ENCODE measurements at places on chromosomes 1 and 21.

- DNase-seq: no peak
Measured at GRCh38 chr1:230537456-230537855, 104.8 kb upstream of the COG2 start.

DNA sequence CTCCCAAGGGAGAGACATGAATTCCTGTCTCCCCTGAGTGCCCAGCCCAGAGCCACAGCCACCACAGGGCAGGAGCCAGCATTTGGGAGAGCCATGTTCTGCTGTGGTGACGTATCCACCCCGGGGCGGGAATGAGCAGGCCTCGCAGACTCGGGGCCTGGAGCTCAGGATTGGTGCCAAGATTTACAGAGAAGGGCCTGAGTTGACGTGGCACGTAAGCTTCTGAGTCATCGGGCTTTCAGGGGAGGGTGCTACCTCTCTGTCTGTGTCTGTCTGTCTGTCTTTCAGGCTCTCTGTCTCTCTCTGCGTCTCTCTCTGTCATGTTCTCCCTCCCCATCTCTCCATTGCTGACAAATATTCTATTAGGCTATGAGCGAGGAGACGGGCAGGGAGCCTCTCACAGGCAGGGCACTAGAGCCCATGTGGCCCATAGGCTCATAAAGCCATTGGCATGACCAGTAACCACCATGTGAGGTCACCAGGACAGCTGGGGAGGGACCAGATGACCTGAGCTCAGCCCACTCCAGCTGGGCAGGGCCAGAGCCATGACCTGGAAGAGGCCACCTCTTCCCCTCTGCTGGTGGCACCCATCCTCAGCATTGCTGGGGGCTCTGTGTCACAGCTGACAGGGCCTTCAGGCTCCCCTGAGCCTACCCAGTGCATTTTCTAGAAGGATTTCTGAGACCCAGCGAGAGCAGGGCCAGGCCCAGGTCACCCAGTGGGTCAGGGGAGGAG, 300.0 kb upstream of the VAMP3 start:
- DNase-seq: peak; percentile 96

DNA sequence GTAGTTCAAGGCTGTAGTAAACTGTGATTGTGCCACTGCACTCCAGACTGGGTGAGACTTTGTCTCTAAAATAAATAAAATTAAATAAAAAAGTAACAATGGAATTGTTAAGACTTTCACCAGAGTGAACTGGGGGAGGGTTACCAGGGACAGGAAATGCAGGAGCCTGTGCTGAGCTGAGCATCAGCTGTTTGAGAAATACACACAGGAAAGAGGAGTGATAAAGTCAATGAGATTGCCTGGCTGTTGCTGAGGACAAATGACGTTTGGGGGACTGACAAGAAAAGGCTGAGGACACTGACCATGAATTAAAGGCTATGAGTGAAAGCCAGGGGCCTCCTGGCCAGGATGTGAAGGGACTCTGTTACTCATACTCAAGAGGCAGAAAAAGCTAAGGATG, 226.3 kb downstream of the SETD4 start:
- DNase-seq: no peak

GRCh38 chr1:53544728-53545515, 85.7 kb downstream of the DMRTB1 start:
- no peak for DNase-seq

DNA sequence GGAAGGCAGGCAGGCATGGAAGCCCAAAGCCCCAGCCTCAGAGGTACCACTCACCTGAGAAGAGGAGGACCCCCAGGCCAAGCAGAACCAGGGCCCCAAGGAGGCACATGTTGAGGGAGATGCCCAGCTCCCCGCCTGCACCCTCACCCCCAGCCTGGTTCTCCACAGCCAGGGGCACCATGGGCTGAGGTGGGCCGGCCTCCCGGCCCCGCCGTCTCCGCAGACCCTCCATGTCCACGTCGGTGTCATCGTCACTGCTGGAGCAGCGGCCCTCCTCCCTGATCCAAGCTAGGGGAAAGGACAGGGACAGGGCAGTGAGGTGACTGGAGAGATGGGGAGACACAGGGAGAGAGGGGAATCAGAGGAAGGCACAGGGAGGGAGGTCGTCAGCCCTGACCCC, 7.8 kb downstream of the PBXIP1 start:
- DNase-seq: no peak

DNA sequence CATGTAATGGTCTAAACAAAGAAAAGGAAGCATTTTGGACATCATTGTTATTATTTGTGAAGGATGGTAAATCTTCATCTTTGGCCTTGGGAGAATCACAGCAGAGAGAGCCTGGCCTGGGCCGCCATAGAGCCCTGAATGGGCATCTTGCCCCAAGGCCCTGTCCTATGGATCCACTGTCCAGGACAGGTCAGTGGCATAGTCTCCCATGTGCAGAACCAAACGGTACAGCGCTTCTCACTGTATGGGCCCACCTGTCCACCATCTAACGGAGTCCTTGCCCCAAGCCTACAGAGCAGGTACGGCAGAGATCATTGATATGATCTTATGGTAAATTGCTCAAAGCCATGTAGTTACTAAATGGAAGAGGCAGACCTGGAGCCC, 185.7 kb downstream of the FOXD2 start:
- DNase-seq: no peak

DNA sequence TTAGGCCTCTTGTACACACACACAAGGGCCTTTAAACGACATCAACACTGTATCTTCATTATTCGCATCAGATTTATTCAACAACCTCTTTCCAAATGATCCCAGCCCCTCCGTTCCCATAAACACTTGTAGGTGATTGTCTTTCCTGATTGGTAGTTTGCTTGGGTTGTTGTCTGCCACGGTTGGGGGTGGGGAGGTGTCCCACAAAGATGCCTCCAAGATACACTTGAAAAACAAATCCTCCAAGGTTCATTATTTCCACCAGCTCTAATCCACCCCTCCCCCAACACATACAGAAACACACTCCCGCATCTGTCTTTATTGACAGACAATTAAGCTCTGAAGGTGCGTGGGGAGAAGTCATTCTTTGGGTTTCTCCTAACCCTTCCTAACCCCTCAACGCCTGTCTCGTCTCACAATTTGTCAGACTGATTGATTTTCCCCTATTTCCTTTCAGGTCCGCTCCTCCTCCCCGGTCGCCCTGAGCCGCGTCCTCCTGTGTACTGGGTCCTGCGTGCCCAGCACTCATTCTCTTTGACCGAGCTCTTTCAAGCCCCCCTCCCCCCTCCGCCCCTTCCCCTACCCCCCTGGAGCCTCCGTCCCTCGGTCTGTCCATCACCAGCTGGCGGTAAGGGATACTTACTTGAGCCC, 1.4 kb downstream of the WDR26 start:
- no peak for DNase-seq

- no peak for DNase-seq
Measured at GRCh38 chr1:66276218-66276617, 257.7 kb upstream of the SGIP1 start.

DNA sequence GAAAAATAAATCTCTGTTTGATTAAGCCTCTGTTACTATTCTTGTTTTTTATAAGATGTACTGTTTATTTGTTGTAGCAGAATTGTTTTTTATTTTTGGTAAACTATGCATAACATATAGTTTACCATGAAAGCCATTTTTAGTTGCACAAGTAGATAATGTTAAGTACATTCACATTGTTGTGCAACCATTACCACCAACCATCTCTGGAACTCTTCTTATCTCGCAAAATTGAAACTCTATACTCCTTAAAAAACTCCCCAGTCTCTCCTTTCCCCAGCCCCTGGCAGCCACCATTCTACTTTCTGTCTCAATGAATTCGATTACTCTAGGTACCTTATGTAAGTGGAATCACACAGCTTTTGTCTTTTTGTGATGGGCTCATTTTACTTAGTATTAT, 27.4 kb upstream of the UHMK1 start:
- no peak for DNase-seq

GRCh38 chr1:10536133-10536770, 61.5 kb downstream of the PEX14 start:
- no peak for DNase-seq

GRCh38 chr1:205191622-205192021, 19.9 kb downstream of the DSTYK start:
- no peak for DNase-seq

DNA sequence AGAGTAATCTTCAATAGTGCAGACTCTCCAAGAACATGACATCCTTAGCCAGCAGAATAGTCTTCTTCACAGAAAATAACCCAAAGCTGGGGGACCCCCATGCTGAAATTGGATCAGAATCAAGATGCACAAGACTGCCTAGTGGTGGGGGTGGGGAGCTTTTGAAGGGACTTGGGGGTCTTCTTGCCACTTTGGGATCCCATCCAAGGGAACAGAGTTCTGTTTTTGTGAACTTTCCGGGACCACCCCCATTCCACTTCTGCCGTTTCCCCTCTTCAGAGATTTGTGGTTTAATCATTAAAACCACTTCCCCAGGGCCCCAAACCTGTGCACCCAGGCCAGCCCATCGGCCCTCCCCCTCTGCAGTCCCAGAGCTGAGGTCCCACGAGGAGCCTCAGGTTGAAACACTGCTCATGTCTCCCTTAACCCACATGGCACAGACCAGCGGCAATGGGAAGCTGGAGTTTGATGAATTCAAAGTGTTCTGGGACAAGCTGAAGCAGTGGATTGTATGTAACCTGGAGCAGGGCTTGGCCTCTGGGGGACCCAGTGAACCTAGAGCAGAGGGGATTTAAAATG, 44.9 kb downstream of the CAPN9 start:
- no peak for DNase-seq
